Central memory CD4-positive, alpha-beta T cell (primary cell): ENCODE measurements at places on chromosomes 13 and 19.

GRCh38 chr19:38913958-38914357, 2.0 kb upstream of the CCER2 start:
- DNase-seq = no peak

DNA sequence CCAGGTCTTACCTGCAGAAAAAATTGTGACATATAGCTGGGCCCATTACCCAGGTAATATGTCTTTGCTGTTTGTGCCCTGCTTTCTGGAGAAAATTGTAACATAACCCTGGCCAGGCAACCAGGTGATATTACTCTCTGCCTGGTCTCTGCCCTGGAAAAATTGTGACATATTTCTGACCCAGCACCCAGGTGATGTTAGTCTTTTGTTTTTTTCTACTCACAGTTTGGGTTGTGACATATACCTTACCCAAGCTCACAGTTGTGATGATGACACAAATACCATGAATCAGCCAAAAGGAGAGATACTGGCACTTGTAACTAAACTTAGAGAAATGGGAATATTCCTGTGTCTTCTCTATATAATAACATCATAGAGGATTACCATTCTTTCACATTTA, 6.5 kb upstream of the ZNF726 start:
- DNase-seq = no peak

GRCh38 chr13:51800486-51800885, 3.5 kb downstream of the DHRS12 start:
- DNase-seq = no peak

DNA sequence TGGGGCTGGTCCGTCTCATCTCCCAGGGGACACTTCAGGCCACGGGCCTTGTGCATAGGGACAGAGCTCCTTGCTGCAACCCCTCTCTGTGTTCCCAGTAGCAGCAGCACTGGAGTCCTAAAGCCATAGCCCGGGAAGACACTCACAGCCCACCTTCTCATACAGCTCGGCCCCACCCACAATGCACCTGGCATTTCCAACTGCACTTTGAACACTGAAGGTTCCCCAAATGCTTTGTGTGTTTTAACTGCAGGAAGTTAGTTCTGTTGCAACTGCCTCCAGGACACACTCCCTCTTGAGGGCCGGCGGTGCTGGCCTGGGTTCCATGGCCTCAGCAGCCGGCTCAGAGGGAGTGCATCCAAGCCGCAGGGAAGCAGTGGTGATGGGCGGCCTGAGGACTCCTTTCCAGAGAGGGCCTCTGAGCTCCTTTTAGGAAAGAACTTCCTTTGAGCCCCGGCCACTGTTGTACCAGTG, 22.7 kb upstream of the TMEM255B start:
- DNase-seq = no peak

GRCh38 chr13:113061796-113062425, 43.7 kb upstream of the F7 start:
- DNase-seq = no peak

- DNase-seq = no peak
Measured at GRCh38 chr13:60170414-60170813, 6.7 kb upstream of the DIAPH3 start.

DNA sequence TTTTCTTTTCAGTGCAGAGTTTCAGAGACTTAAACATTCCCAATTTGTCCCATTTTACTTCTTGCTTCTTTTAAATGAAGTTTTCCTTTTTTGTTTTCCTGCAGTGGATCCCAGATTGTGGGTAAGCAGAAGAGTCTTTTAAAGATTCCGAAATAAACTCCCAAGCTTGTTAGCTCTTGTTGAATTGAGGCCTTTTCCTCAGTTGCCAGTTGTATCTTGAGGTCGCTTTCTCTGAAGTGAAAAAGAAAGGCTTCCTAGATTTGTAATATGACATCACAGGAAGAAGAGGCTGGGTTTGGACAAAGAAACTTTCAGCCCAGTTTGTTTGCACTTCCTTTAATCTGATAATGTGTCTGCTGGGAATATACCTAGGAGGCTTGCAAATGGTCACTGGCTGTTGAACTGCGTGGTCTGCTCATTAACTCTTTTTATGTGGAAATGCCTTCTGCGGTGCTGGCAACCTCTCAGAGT, at the start of gene LPAR6:
Gene LPAR6 (minus strand): TSS at position 233 of the 471 bp plus-strand sequence. CDS start 690 bp downstream, outside the sequence.
- peak; percentile 49 for DNase-seq

DNA sequence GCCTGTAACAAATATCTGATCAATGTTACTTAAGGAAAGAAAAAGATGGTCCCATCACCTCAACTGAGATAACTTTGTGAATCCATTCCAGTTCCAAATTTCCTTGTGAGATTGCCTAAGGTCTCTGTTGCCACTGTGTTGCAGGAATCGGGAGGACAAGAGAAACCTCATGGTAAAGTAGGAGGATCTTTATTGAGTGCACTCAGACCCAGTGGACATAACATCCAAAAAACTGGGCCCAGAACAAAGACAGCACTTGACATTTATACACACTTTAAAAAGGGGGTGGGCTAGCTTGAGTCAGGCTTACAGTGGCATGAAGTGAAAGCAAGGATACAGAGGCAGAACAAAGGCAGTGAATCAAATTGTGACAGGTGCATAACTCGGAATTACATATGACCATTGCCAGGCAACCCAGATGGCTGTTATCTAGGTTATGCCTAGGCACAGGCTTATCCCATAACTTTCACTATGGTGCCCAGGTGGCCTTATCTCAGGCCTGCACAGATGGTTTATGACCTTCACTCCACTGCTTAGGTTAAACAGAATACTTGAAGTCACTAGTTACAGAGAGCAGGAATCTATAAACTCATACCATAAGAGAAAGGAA, 459.4 kb upstream of the PCDH20 start:
- DNase-seq = no peak

DNA sequence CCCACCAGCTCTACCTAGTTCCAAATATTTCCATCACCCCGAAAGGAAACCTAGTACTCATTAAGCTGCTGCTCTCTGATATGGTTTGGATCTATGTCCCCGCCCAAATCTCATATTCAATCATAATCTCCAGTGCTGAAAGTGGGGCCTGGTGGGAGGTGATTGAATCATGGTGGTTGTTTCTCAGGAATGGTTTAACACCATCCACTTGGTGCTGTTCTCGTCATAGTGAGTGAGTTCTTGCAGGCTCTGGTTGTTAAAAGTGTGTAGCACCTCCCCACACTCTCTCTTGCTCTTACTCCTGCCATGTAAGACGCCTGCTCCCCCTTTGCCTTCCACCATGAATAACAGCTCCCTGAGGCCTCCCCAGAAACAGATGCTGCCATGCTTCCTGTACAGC, 43.4 kb upstream of the MED4 start:
- no peak for DNase-seq

DNA sequence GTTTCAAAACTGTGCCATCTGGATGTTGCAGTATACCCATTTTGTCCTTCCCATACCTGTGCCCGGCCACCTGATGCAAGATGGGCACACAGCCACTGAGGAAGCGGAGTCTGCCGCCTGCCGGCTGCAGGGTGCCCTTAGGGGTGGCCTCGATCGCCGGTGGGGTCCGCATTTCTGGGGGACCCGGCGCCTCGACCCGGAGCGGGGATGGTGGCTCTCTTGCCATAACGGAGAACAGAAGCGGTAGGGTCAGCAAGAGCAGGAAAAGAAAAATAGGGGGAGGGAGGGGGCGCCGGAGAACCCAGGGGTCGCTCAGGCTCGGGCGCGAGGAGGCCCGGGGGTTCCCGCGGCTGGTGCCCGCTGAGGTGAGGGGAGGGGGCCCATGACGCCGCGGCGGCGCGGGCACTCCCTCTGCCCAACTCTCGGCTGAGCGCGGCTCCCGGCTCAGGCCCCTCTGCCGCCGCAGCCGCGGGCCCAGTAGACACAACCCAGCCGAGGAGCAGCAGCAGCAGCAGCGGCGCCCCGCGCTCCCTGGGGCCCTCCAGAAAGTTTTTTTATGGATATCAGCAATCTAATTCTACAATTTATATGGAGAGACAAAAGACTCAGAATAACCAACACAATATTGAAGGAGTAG, 13.8 kb upstream of the CYP4F2 start:
- DNase-seq = no peak

DNA sequence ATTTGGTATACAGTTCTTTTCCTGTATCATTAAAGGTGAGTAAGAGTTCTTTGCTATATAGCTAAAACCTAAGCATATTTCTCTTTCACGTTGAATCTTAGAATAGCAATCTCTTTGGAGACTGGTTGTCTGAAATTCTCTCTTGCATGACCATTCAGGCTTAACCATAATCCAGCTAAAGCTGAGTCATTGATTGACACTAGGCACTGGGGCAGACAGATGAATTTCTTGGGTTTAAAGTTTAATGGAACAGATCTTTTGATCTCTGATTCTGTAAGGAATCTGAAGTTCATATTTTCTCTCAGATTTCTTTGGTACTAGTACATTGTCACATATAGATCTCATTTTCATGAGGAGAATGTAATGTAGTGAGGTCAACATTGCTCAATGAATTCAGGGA, 397.3 kb upstream of the MIR17HG start:
- no peak for DNase-seq

- peak; percentile 69 for DNase-seq
Measured at GRCh38 chr13:95185851-95186250, 115.4 kb downstream of the ABCC4 start.

- DNase-seq = no peak
Measured at GRCh38 chr19:16076958-16077611, 790 bp downstream of the TPM4 start.

- DNase-seq = no peak
Measured at GRCh38 chr19:15282311-15282705, 50.0 kb downstream of the BRD4 start.

GRCh38 chr19:31263328-31263727, 85.9 kb downstream of the TSHZ3 start:
- DNase-seq = no peak

DNA sequence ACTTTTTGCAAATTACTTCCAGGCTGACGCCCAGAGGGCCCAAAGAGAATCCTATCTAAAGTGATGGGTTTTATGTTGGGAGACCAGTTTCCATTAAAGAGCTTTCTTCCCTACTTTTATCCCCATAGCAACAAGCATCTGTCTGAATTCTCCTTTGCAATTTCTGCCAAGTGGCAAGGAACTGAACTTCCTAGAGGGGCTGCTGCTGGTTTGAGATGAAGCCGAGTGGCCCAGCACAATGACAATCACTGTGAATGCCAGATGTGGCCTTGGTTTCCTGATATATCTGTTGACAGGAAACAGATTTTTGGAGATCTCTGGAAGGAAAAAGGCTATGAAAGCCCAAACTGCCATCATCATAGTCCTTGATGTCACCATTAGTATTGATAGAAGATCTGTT, 198.6 kb downstream of the OXGR1 start:
- DNase-seq = no peak

DNA sequence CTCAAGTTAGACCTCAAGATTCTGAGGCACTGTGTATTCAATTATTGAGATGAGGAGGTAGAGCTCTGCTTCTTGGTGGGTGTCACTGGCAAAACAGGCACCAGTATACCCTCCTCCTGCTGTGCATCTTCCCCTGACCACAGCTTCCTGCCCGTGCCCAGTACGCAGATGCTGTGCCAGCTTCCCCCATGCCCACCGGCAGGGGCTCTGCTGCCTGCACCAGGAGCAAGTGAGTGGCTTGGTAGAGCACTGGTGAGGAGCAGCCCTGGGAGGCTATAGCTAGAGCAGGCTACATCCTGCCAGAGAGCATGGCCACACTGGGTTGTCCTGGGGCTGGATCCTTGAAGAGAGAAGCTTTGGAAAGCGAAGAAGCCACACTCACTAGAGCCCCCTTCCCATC, 21.0 kb upstream of the RNF17 start:
- DNase-seq = no peak

DNA sequence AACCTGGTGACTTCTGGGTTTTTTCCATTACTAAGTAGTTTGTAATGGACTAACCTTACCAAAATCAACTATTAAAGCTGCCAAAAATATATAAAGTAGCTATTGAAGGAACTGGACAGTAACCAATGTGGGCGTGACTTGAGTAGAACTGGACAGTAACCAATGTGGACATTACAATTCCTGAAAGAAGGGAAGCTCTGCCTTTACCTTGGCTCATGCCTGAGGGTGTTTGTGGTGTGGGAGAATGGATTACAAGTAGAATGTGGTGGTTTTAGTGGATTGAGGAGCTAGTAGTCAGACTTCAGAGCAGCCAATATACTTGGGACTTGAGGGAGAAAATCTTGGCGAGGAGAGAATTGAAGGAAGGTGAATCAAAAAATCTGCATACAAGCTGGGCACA, 17.5 kb downstream of the LRRC63 start:
- no peak for DNase-seq

DNA sequence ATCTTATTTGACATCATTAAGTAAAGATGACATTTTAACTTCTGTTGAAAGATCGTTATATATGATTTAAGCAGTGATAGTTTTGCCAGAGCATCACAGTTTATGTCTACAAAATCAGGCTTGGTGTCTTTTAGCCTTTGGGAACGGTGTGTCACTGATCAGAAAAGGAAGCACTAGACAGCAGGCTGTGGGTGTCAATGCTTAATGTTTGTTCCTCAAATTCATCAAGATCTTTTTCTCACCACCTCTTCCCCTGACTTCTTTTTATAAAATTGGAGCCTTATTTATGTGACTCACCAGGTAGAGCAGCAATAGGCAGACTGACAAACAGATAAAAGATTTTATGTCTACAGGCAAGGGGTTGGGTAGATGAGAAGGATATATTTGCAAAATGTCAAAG, 1558.5 kb downstream of the EFNB2 start:
- no peak for DNase-seq

DNA sequence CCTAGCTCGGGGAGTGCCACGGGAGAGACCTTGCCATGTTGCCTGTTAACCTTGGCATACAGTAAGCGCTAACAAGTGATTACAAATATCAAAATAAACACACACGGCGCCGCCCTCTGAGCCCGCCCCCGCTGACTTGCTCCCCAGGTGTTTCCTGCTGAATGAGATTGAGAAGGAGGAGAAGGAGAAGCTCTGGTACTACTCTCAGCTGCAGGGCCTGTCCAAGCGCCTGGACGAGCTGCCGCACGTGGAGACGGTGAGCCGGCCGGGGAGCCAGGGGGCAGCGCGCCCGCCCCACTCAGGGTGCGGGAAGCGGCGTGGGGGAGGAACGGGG, 5.0 kb downstream of the APC2 start:
- no peak for DNase-seq

- DNase-seq = no peak
Measured at GRCh38 chr13:98751861-98752466, 508 bp downstream of the SLC15A1 start.

DNA sequence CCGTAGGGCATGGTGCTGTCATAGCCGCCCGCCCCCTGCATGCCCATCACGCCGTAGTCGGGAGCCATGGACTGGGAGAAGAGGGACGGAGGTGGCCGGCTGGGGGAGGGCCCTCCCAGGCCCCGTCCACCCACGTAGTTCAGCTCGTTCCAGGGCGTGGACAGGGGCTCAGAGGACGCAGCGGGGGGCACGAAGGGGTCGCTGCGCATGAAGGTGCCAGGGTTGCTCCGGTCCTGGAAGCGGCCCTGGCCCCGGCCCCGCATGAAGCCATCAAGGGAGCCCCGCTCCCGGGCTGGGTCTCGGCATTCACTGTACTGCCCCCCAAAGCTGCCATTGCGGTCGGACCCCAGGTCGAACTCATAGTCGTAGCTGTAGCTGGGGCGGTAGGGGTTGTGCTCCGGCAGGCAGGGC, 6.7 kb downstream of the AKAP8 start:
- no peak for DNase-seq

DNA sequence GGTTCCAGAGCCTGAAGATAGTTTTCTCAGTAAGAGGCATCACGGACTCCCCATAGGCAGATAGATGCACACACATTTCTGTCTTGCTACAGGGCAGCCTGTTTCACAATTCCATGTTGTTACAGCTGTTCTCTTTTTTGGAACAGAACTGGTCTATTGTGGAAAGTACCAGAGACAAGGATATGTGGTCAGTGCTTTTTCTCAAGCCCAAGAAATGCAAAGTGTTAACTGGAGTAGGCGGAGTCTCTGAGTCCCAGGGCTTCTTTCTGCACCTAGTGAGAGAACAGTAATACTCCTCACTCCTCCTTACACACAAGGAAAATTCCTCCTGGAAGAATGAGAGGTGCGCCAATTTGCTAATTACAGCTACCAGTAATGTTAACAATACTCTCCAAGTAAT, 141.6 kb upstream of the ARGLU1 start:
- DNase-seq = no peak
